ENCODE measurements at places on chromosomes 4 and X. TPM values are rescaled to one million over a fixed set of nuclear protein-coding genes. Genes with fewer than 3 reads are reported as not detected.

- no peak overlapping the region for H3K27ac ChIP-seq
- DNase-seq: no peak
- H3K36me3 ChIP-seq: peaks cover 2% of the 10 kb centered on the region
- H3K4me1 ChIP-seq: peaks cover 37% of the 10 kb centered on the region
- peaks cover 44% of the 10 kb centered on the region for H3K27me3 ChIP-seq
Measured at GRCh38 chr4:151784706-151785105, 23.9 kb upstream of the GATB start.

The SMPX gene
- not detected for total RNA-seq

DNA sequence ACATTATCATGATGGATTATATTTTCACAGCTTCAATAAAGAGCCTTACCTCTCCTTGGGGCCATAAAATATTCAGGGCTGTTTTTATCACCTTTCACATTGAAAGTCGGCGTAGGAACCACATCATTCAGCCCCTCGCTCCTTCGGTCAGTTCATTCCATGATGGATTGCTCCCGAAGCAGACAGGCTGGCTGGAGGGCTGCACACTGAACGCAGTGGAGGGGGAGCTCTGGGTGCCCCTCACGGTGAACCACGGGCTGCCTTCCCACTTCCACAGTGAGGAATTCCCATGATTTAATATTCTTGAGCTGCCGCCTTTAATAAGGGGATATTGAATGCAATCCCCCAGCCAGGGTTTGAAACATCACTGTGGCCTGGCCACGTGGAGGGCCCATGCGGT is 16.0 kb downstream of the PPP2R2C start:
- no peaks in the 10 kb centered on the region for H3K4me1 ChIP-seq
- no peaks in the 10 kb centered on the region for H3K27me3 ChIP-seq
- H3K36me3 ChIP-seq: no peaks in the 10 kb centered on the region

The PF4V1 gene
- not detected for total RNA-seq

DNA sequence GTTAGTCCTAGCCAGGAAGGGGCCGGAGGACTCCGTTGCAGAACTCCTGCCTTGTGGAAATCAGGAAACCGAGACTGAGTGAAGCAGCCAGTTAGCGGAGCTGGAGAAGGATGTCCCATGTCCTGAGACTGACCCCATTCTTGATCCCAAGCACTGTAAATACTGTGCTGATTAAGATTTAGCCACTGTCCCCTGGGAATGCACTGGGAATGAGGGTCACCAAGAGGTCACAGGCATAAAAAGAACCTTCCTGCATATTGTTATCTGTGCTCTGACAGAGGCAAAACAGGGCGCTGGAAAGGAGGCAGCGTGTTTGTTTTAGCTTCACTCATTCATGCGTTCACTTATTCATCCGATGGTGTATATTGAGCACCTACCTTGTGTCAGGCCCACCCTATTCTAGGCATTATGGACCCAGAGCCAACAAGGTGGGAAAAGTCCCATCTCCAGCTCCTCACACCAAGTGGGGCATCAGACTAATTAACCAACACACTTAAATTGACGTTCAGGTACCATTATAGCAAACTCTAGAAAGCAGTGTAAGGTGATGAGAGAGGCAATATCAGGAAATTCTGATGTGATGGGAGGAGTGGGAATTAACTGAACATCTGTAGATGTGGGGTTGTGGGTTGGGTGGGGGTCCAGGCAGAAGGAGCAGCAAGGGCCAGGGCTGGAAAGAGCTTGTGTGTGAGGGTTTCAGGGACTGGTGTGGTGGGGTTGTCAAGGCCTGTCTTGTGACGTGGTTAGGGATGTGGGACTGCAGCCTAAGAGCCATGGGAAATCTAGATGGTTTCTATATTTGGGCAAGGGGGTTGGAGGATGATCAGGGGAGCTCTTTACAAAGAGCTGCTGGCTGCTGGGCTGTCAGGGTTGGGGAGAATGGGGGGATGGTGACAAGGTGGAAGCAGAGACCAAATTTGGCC is 10.6 kb upstream of the SLC2A9 start:
- H3K4me1 ChIP-seq: 0 out of 2 replicates have a peak, but pooled peaks cover 10% of the 10 kb centered on the region
- no peak overlapping the region for H3K4me3 ChIP-seq
- H3K27ac ChIP-seq: no peak overlapping the region

The OTC gene
- total RNA-seq: not detected

- H3K27me3 ChIP-seq: no peaks in the 10 kb centered on the region
- DNase-seq: no peak
- no peaks in the 10 kb centered on the region for H3K36me3 ChIP-seq
- H3K27ac ChIP-seq: no peak overlapping the region
Measured at GRCh38 chr4:97656044-97656720, 487.1 kb downstream of the STPG2 start.

DNA sequence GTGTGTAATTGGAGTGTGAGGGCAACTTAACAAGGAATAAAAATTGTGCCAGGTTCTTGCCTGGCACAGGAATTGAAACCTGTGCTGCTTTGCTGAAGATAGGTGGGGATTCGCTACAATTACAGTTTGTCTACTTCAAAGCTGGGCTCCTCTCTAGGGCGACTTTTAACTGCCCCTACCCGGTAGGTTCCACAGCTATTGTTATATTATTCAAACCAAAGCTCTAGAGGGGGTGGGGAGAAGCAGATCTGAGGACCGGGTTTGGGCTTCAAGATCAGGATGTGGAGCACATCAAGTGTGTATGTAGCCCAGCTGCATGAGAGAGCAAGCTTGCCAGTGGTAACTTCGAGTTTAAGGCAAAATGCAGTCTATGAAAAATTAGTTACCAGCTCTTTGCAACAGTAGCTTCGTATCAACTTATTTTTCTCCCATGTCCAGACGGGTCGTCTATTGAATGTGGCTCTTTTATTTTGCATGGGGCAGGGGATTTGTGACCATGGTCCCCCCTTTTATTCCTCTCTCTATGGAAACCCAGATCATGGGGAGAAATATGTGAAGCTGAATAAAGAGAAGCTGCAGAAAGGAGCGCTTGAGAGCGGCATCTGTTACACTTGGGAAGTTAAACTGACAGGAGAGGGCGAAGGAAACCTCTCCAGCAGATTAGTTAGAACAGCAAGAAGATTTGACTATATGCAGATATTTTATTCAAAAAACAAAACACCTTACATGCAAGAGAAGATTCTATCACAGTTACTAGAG is 3.2 kb upstream of the POU3F4 start:
- H3K4me3 ChIP-seq: peak overlapping the region; percentile 78
- peaks cover 75% of the 10 kb centered on the region for H3K4me1 ChIP-seq
- no peak for DNase-seq
- H3K36me3 ChIP-seq: no peaks in the 10 kb centered on the region

DNA sequence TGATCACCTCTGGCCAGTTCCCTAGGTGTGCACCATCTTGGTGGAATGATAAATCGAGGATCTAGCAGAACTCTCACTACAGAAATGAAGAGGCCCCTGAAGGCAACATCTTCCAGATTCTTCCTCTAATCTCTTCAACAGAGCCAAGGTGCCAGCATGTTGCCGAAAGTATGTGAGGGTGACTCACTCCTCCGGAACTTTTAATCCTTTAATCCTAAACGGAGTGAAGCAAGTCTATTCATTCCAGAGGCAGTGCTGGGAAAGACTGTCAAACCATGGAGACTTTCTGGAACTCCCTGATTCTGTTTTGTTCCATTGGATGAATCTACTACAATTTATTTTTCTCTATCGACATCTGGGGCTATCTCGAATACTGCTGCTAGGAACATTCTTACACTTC is 68.7 kb downstream of the SUPT20HL2 start:
- DNase-seq: no peak
- no peak overlapping the region for H3K4me3 ChIP-seq
- peaks cover 10% of the 10 kb centered on the region for H3K4me1 ChIP-seq
- H3K27ac ChIP-seq: no peak overlapping the region
- no peaks in the 10 kb centered on the region for H3K36me3 ChIP-seq

The MAGEA8 gene
- total RNA-seq: not detected

DNA sequence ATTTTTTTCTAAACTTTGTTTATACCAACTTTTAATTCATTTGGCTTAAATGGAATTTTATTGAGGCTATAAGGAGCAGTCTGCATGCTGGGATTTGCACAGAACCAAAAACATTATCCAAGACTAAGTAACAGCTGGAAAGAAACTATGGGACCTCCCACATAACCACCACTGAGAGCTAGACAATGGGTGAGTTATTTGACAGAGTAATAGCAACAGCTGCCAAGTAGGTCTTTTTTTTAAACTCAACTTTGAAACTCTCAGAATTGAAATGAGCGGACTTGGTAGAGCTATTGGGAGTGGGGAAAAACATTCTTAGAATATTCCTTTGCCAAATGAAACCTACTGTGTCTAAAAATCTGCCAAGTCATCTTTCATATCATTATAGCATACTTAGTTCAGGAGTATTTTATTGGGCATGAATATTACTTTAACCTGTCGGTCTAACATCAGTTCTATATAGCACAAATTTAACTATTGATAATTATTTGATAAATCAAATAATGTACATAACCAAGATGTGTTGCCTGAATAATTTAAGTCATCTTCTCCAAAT is 1428.0 kb downstream of the PCDH7 start:
- DNase-seq: no peak
- H3K36me3 ChIP-seq: no peaks in the 10 kb centered on the region
- H3K27ac ChIP-seq: no peak overlapping the region
- H3K27me3 ChIP-seq: no peaks in the 10 kb centered on the region
- peaks cover 9% of the 10 kb centered on the region for H3K4me1 ChIP-seq

GRCh38 chr4:25950461-25951389 is 36.7 kb downstream of the SMIM20 start:
- no peak overlapping the region for H3K4me3 ChIP-seq
- no peak for DNase-seq
- H3K4me1 ChIP-seq: peaks cover 58% of the 10 kb centered on the region
- H3K27ac ChIP-seq: no peak overlapping the region
- peaks cover 4% of the 10 kb centered on the region for H3K27me3 ChIP-seq

DNA sequence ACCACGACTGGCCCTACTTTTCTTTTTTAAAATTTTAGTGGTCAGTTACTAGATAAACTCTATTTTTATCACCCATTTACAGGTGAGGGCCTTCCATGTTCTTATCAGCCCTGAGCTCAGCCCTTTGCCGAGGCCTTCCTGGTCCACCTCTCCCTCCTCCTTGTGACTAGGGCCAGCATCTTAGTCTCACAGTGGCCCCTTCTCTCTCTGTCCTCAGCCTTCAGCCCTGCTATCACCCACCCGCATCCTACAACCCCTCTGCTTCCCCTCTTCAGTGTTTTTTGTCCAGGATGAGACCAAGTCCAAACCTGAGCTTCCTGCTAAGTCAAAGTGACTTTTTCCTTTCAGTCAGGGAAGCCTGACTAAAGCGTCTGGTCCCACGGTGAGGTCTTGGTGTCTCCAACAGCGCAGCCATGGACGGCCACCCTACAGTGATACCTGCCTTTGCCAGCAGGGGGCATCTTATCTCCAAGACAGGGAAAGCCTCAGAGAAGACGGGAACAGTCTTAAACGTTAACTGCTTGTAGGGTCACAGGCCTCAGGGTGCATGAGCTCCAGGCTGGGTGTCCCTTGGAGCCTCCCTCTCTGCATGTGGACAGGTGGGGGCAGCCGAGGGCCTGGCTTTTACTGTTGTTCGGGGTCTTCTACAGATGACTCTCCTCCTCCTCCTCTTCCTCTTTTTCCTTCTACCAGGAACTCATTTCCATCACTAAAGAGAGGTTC is 11.7 kb upstream of the GAGE10 start:
- H3K4me3 ChIP-seq: no peak overlapping the region
- no peaks in the 10 kb centered on the region for H3K36me3 ChIP-seq
- no peaks in the 10 kb centered on the region for H3K27me3 ChIP-seq
- H3K27ac ChIP-seq: peak overlapping the region; percentile 73

GRCh38 chr4:76955182-76955581 is 5.6 kb downstream of the SEPTIN11 start:
- peaks cover 60% of the 10 kb centered on the region for H3K4me1 ChIP-seq
- no peaks in the 10 kb centered on the region for H3K27me3 ChIP-seq
- no peak for DNase-seq
- no peak overlapping the region for H3K4me3 ChIP-seq
- H3K27ac ChIP-seq: no peak overlapping the region
- no peaks in the 10 kb centered on the region for H3K36me3 ChIP-seq

DNA sequence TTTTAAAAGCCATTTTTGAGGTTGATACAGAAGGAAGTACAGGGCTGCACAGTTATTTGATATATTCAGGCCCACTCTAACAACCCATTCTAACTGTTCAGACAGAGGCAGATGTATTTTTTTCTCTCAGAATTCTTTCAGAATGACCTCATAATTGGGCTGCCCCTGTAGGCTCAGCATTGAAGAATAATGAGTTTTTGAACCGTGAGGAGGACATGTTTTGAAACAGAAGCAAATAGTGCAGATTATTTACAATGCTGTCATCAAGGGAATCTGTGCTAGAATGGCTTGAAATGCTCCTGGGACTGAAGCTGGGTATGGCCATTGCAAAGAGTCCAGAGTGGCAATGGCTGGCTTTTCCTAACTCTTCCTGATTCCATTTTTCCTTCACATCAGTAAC is 158.1 kb downstream of the SOX3 start:
- H3K36me3 ChIP-seq: no peaks in the 10 kb centered on the region
- H3K4me3 ChIP-seq: no peak overlapping the region
- H3K27ac ChIP-seq: no peak overlapping the region
- H3K27me3 ChIP-seq: peaks cover 21% of the 10 kb centered on the region
- no peak for DNase-seq

DNA sequence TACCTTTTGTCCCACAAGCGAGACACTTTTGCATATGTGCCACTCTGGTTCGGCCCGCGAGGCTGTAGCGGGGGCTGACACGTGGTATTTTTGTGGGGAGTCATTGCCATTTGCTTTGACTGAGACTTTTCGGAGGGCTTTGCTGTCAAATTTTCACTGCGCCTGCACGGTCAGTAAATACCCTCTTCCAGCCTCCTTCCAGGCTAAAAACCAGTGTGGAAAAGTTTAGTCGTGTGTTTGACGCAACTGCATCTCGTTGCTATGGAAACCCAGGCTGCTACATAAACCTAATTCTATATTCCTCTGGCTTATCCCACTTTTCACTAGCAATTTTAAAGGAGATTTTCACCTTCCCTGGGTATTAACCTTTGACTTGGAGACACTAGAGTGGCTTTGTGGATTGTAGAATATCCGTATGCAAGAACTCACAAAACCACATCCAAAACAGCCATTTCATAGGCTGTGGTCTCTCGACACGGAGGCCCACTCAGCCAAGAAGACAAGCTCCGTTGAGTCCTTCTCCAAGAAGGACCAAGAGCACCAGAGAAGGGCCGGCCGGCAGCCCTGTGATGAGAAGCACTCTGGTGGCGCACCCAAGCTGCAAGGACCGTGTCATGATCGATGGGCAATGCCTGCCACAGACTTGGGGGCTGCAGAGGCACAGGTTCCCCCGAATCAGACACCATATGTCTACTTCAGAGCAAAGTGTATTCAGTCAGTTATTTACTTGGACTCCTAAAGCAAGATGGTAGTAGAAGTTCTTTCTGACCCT is 38.4 kb upstream of the ENPP6 start:
- no peak for DNase-seq
- no peak overlapping the region for H3K4me3 ChIP-seq
- H3K27me3 ChIP-seq: peaks cover 9% of the 10 kb centered on the region
- no peak overlapping the region for H3K27ac ChIP-seq

GRCh38 chr4:628821-629635 is 3.7 kb downstream of the PDE6B start:
- H3K36me3 ChIP-seq: peaks cover 6% of the 10 kb centered on the region
- H3K4me3 ChIP-seq: no peak overlapping the region
- peak; percentile 11 for DNase-seq
- H3K4me1 ChIP-seq: peaks cover 10% of the 10 kb centered on the region
- no peak overlapping the region for H3K27ac ChIP-seq
- H3K27me3 ChIP-seq: peaks cover 7% of the 10 kb centered on the region
